Activated T-cell treated with anti-CD3 and anti-CD28 coated beads for 48 hours (primary cell): ENCODE measurements at places on chromosomes 2 and 18.

- DNase-seq: no peak
Measured at GRCh38 chr18:9596843-9597526, 17.4 kb downstream of the PPP4R1 start.

GRCh38 chr18:73645160-73645715, 502.4 kb downstream of the FBXO15 start:
- DNase-seq: no peak

GRCh38 chr18:49137585-49137984, 186.8 kb upstream of the SMAD7 start:
- no peak for DNase-seq

GRCh38 chr2:214560176-214560575, 149.3 kb downstream of the VWC2L start:
- no peak for DNase-seq

GRCh38 chr2:32825291-32825712, 121.5 kb upstream of the LTBP1 start:
- no peak for DNase-seq

DNA sequence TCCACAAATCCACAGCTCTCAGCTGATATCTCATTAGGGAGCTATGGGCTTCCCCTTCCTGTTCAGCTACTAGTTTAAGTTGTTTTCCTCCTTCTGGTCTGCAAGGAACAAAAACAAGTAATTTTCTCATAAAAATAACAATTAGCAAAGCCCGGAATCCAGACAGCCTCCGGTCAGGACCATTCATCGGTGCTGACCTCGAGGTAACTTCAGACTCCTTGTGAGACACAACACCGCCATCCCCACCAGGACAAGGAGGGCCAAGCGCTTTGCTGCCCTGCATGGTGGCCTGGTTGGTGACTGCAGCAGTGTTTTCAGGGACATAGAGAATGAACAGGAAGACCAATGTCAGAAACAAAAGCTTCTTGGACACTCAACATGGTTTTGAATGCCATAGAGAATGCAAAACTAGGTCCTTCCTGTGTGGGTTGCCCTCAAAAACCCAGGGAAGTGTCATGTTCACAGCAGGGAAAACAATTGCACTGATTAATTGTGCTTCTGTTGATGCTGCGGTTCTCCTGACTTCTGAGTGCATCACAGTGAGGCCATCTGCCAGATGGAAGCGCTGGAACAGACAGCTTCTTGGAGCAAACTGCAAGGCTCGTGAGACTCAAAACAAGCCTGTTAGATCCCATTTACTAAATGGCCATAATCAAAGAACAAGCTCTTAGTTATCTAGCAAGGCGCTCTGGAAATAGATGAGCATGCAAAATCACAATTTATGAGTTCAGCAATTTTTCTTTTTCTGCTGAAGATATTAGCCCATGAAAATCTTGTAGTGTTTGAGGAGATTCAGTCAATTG, 77.1 kb downstream of the HS1BP3 start:
- DNase-seq: no peak

- DNase-seq: no peak
Measured at GRCh38 chr18:44793194-44793593, 112.5 kb downstream of the SETBP1 start.

DNA sequence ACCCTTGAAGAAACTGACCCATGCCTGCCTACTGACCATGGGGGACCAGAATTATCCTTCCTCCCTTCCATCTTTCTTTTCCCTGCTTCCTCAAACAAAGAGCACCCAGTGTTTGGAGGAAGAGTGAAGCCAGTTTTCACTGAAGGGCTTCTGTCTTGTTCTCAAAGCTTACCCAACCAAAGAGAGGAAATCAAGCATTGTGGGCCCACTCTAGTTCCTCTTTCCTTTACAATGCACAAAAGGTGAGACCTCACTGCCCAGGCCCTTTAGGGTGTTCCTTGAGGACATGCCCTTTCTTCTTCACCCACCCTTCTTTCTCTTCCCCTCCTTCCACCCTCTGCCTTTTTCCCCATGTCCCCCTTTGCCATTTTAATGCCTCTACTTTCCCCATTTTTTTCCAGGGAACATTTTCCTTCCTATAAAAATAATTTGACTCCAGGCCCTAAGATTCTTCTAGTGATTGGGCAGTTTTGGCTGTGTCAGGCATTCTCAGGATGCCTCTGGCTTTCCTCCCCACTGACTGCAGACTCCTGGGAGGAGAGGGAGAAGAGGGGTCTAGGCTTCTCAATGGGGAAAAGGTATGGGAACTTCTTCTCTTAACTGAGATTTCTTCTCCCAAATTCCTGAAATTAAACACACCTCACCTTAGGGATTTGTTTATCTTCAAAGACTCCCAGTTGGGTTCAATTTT, 126.6 kb upstream of the RMDN2 start:
- no peak for DNase-seq

- DNase-seq: no peak
Measured at GRCh38 chr2:173657996-173658717, 303.5 kb downstream of the CDCA7 start.

DNA sequence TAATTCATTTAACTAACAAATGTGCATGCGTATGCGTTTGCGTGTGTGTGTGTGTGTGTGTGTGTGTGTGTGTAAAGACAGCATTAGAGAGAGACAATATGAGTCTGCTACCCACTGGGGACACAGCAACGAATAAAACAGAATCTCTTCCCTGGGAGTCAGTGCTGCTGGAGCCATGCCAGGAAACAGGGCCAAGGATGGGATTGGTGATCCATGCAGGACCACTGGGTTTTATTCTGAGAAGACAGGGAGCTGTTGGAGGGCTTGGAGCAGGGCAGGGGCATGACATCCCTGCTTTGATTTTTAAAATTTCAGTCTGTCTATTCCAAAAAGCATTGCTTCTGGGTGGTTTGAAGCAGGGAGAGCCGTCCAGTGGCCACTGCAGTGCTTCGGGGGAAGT, 62.9 kb downstream of the PDCL3 start:
- DNase-seq: no peak

DNA sequence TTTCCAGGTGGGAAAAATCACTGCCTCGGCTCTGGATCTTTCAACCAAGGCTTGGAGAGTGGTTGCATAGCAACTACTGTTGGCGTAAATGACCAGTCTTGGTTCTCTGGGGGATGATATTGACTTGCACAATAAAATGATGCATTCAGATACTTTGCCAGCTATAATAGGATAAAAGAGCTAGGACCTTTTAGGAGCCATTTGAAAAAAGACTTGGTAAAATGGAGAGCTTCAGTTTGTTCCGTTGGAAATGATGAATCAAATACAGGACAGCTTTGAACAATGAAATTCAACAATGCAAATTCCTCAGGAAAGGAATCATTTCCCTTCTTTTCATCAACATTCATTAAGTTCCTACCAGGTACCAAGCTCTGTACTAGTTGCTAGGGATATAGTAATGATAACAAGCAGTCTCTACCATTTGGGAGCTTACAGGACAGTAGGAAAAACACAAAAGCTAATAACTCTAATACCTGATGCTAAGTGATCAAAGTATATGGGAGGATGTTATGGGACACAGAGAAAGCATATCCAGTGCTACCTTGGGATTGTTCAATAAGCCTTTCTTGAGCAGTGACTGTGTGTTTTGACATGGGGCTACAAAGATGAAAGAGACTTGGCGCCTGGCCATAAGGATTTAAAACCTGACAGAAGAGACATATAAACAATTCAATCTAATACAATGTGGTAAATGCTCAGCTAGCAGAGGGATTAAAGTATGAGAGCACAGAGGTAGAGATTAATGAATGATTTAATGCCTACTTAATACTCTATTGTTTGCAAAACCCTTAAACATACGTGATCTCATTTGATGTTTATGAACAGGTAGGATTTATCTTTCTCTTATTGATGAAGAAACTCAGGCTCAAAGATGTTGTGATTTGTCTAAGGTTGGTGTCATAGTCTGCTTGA, 110.7 kb downstream of the QPCT start:
- DNase-seq: no peak

- DNase-seq: no peak
Measured at GRCh38 chr2:100870652-100871531, 51.0 kb downstream of the NPAS2 start.

GRCh38 chr2:187299122-187299906, 148.7 kb downstream of the CALCRL start:
- no peak for DNase-seq

- DNase-seq: peak; percentile 14
Measured at GRCh38 chr2:198309673-198310280, 505.4 kb downstream of the PLCL1 start.
